ENCODE measurements at places on chromosomes 2 and 18.

- no peak for DNase-seq
These were observed 8.4 kb downstream of the SCLY start for GRCh38 chr2:238069021-238069709.

- no peak for DNase-seq
These were observed 60.6 kb upstream of the HS6ST1 start for GRCh38 chr2:128379021-128380015.

DNA sequence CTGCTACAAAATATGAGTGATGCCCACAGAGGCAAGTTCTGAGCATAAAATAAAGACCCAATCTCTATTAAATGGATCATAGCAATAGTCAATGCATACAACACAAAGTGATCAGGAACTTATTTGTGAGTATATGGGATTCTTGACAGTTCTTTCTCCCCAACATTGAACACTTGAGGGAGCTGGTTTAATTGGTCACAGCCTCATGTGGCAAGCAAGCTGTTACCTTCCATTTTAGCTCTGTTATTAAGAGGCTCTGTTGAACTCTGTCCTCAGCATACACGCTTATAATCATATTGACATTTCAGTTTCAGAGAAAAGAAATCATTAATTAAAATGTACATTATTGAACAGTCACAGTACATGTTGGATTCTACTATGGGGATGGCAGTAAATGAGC is 37.6 kb upstream of the PAX3 start:
- no peak for DNase-seq

GRCh38 chr2:231613331-231613662 is 20.6 kb downstream of the TEX44 start:
- no peak for DNase-seq

DNA sequence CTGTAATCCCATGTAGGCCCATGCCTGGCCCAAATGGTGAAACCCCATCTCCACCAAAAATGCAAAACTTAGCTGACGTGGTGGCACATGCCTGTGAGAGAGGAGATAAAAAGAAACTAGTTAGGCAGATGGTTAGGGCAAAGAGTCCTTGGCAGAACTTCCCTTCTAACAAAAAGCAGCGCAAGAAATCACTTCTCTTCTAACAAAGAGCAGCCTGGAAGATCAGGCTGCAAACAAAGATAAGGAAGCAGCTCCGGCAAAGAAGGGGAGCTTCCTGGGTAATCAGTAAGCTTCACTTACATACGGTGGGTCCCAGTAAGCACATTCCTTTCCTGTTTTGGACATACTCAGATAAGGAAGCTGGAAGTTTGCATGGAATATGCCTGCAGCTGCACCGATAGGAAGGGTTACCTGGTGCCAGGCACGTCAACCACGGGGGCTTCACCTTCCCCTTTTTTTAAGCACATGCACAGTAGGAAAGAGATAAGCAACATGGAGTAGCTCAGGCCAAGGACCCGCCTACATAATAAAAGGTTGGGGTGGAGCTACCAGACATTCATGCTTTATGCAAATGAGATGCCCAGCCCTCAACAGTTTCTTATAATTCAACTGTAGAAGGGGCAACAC is 61.0 kb upstream of the SLC25A52 start:
- DNase-seq = no peak

DNA sequence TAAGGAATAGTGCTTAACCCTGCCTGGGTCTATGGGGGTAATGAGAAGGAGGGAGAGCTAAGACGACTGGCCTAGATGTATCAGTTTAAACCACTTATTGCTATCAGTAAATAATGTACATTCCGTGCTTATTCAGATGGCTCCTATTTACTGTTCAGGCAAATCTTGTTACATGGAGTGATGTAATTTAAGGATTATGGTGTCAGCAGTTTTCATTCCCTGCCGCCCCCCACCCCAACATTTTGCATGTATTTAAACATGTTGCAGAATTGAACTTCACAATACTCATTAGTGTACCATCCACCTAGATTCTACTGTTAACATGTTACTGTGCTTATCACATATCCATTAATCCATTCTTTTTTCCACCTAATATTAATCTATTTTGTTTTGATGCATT is 11.7 kb downstream of the AGPS start:
- DNase-seq = no peak

DNA sequence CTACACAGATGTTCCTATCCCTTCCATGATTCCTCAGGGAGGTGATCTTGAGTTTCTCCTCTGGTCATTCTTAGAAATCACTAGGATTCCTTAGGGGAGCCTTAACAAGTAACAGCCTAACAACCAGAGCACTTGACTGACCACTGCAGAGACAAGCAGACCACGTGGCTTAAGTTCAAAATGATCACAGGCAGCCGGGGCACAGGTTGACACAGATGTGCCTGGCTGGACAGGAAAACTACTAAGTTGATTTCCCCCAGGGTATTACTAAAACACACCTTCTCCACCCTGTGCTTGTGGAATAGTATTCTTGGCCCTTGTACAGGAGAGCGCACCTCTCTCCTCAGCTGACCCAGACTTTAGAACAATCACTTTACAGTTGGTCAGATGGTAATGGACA is 29.9 kb downstream of the ST3GAL5 start:
- no peak for DNase-seq

GRCh38 chr18:24138789-24139616 is at the start of gene CABYR:
Gene CABYR, plus strand, starts transcription at chr18:24139062. Its CDS starts 4,053 bp downstream, at chr18:24143115.
- peak; percentile 81 for DNase-seq

DNA sequence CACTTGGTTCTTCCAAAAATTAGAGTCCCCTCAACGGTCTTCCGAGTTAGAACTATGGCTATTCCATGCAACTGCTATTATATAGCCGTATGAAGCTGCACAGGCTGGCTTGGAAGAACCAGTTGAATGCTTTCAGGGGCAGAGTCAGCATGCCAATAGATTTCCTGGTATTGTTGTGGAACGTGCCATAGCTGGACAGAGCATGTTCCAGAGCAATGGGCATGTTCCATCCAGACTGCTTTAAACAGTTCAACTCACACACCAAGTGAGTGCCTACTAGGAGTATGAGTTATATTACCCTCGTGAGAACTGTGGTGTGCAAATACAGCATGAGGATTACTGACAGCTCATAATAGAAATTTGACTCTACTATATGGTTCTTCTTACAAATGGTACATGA is 682.0 kb downstream of the SATB2 start:
- DNase-seq = no peak

GRCh38 chr2:8022908-8023640 is 658.8 kb upstream of the ID2 start:
- DNase-seq = no peak

- no peak for DNase-seq
These were observed 21.9 kb upstream of the SLC35F6 start for GRCh38 chr2:26742048-26742770.

DNA sequence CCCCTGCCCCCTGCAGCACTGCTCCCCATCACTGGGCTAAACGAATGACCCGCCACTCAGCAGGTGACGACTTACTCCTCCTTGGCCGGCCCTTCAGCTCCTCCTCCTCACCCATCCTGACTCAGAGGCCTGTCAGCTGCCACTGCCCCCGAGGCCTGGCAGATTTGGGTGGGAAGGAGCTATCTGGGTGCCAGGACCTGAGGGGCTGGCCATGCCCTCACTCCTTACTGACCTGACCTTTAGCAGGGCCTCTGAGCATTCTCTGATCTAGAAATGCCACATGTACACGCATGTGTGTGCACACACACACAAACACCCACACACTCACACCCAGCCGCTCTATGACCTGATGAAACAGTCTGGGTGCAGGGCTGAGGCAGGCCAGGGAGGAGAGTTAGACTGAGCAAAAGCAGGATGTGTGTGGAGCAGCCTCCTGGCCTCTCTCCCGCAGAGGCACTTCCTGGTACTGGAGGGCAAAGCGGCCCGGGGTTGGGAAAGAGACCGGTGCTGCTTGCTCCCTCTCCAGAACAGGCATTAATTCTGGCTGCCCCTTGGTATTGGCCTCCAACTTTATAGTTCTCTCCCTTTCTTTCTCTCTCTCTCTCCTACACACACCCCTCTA is 68.0 kb downstream of the ZFP36L2 start:
- DNase-seq = peak; percentile 75

DNA sequence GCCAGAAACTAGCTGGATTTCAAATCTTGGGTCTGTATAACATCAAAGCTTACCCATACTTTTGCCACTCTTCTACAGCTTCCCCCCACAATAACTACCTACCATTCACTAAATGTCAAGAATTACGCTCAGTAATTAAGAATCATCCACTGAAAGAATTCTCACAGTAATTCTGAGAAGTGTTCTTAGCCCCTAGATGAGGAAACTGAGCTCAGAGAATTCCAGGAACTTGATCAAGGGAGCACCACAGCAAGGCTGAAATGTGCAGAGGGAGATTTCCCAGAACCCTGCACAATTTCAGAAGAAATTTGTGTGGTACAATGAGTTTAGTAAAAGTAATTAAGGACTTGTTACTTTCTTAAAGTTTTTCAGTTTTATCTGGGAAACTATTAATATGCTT is 194.5 kb upstream of the STK17B start:
- DNase-seq = no peak

DNA sequence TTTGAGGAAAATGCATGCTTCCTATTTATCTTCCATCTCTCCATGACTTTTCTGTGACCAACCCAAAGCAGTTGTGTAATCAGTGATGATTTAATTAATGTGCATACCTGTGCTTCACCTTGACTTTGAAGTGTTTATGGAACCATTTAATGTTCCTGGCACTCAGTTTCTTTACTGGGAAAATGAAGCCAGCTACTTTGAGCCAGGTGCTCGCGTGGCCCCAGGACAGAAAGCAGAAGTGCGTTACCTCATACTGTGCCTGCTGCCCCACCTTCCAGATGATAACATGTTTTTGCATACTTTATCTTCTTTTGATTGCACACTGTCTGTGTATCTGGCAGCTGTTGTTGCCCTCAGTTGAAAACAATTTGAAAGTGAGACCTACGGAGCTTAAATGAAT is 61.3 kb downstream of the PMAIP1 start:
- DNase-seq = no peak

GRCh38 chr2:142983174-142983573 is 105.7 kb downstream of the KYNU start:
- DNase-seq = no peak

GRCh38 chr18:45303026-45303425 is 312.2 kb upstream of the SLC14A2 start:
- DNase-seq = no peak

GRCh38 chr2:207612714-207613113 is 12.5 kb downstream of the METTL21A start:
- no peak for DNase-seq

GRCh38 chr2:26574066-26574899 is 66.9 kb downstream of the CIB4 start:
- DNase-seq = no peak

DNA sequence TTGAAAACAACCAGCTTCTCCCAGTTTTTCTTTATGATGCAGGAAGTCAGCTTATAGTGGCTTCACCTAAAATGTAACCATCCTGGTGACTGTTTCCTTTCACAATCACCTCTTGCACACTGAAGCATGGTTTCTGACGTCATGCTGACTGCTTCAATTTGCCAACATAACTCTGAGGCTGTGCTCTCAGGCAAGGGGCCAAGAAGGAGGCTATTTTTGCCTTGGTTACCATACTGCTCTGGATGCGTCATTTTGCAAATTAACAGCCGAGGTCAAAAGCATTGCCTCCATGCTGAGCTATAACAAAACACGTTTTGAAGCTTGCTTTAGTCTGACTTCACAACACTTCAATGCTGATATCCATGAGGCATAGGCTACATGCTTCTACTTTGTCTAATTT is 397.8 kb downstream of the METTL4 start:
- DNase-seq = no peak

GRCh38 chr2:155810411-155810810 is 522.1 kb downstream of the NR4A2 start:
- no peak for DNase-seq

- DNase-seq = no peak
These were observed 679.0 kb upstream of the ID2 start for GRCh38 chr2:8002765-8003393.

GRCh38 chr2:197075281-197075680 is 148.8 kb upstream of the PGAP1 start:
- DNase-seq = no peak

GRCh38 chr2:222652491-222653255 is 3.2 kb downstream of the FARSB start:
- no peak for DNase-seq

DNA sequence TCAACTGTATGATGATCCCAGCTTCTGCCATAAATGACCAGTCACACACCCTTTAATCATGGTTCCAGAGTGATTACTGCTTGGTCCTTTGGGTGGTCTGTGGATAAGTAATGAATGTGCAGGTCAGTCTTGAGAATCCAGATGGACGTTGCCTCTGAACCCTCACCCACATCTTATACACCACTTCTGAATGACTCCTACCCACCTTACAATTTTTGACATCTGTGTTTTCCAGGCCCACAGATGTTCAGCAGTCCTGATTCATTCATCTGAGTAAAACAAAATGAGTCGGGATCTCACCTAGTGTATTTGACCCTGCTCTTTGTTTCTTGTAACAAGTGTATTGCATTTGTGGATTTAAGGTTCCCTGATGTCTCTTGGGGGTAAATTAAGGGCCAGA is 194.1 kb upstream of the CCDC68 start:
- DNase-seq = no peak

DNA sequence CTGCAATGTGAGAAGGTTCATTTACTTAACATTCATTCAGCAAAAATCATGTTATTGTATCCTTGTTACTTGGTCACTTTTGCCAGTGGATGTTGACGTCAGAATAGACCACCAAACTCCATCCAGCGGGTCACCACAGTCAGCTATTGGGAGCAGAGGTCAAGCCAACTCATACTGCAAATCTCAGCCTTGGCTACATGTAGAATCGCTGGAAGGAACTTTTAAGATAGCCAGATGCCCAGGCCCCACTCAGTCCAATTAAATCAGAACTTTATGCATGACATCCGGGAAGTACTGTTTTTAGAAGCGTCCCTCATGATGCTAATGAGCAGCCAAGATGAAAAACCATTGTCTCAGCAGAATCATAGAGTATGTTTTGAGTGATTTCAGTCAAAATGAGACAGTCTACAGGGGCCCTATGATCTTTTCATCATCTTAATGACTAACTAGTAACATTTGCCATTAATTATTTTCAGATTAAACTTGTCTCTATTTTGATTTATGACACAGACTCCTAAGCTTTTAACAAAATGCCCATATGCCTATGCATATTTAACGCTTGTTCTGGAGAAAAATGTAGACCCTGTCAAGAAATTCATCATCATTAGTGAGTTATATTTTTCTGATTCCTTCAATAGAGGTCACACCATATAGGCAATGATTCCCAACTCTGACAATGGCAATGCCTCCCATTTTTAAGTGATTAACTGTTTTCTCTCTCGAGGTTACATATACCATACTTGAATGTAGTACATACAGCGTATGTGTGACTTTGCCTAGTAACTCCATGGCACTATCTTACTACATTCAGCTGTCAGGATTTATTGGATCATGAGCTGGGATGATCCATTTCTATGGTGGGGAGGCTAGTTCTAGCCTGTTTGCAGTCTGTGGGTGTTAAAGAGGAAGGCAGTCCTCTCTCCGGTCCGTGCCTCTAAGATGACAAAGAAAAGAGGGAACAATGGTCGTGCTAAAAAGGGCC is 63.7 kb upstream of the CCBE1 start:
- DNase-seq = no peak

GRCh38 chr18:48550101-48550729 is 11.4 kb downstream of the CTIF start:
- no peak for DNase-seq

- peak; percentile 18 for DNase-seq
These were observed at the start of gene ST8SIA5 for GRCh38 chr18:46756559-46757201. Gene ST8SIA5, minus strand, starts transcription at chr18:46757053. Its CDS starts 545 bp downstream, at chr18:46756508.
